ENCODE measurements at places on chromosomes 12 and 14.

DNA sequence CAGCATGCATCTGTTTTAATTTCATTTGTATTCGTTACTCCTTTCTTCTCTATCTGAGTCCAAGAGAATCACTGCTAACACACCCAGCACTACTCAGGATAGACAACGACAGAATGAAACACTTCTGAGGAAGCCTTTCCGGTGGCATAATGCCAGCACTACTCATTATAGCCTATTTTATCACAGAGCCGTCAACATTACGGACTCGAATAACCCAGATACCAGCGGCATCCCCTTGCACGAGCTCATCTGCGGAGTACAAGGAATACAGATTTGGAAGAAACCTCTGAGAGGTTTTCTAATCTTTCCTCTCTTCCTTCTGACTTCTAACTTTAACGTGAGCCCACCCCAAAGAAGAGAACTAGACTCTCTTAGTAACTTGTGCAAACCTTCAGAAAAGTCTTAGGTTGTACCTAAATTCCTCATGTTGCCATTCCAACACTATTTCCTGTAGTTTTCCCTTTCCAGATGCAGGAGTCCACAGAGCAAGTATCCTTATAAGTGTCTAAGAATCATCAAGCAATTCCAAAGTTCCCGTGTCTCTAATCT lies 248.1 kb downstream of the APAF1 start:
- DNase-seq: no peak

- DNase-seq: no peak
Observed at GRCh38 chr14:96792003-96792402, 5.2 kb upstream of the VRK1 start.

- no peak for DNase-seq
Observed at GRCh38 chr12:128763395-128763794, 60.4 kb downstream of the SLC15A4 start.

DNA sequence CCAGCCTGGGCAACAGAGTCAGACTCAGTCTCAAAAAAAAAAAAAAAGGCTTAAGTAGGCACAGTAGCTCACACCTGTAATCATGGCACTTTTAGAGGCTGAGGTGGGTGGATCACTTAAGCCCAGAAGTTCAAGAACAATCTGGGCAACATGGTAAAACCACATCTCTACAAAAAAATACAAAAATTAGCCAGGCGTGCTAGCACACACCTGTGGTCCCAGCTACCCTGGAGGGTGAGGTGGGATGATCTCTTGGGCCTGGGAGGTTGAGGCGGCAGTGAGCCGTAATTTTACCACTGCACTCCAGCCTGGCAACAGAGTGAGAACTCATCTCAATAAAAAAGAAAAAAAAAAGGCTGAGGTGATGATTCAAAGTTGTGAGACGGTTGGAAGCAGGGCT lies 9.1 kb upstream of the RESF1 start:
- no peak for DNase-seq

- no peak for DNase-seq
Observed at GRCh38 chr12:121676190-121676589, 6.7 kb upstream of the MORN3 start.

- no peak for DNase-seq
Observed at GRCh38 chr14:21063479-21063878, 5.9 kb downstream of the RNASE8 start.

DNA sequence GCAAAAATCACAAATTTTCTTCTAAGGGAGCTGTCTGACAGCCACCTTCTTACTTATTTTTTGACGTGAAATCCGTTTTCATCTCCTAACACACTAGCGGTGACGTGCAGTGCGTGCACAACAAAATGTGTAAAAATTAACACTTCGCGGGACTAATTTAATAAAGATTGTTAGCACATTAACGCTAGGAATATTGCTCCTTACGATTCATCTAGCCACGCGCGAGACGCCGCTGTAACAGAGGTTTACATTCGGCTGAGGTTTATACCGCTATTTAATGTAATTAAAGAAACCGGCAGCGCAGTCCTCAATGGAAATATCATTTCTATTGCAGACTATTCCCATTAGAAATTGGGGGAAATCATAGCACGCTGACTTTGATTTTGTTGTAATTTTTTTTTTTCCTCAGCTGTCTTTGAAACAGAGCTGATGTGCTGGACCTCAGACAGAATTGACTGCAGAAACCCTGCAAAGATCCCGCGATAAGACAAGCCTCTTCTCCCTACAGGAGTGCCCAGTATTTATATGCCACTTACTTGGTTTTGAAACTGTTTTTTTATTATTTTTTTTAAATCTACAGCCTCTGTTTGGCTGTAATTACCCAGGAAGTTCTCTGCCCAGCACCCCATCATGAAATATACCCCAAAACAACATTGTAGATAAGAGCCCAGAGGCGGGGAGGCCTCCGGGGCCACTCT lies 31.2 kb downstream of the BCL11B start:
- no peak for DNase-seq

DNA sequence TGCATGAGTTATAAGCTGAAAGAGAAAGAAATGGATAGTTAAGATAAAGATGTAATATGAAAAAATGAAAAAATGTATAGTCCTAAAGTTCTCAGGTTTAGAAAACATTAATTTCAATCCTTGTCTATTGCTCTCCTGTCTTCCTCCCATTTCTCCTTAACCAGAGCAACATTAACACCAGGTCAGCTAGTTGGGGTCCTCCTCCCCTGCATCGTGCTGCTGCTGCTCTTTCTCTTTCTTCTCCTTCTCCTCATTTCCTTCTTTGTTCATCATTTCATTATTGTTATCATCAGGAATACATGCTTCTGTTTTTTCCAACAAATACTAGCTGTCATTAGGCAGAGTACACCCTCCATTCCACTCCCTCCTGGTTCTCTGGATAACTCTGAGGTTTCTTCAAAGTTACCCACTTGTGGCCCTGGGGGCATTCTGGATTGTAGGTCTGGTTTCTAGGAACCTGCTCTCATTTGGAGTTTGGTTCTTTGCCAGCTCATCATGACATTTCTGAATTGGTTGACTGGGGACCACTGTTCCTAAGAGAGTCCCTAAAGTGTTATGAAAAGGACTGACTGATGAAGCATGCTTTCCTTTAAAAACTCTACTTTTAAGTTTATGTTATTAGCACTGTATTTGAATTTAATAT lies 17.0 kb downstream of the ACSS3 start:
- no peak for DNase-seq

GRCh38 chr12:115870510-115870909 lies 407.0 kb downstream of the MED13L start:
- DNase-seq: no peak

GRCh38 chr14:50215416-50215815 lies 16.0 kb downstream of the SOS2 start:
- DNase-seq: no peak

GRCh38 chr12:2177751-2178150 lies 125.0 kb downstream of the CACNA1C start:
- no peak for DNase-seq

GRCh38 chr12:52924764-52925716 lies 20.2 kb upstream of the KRT8 start:
- DNase-seq: no peak
